WTC11 (cell line): ENCODE measurements at places on chromosomes 12 and 14. TPM values are rescaled to one million over a fixed set of nuclear protein-coding genes. Genes with fewer than 3 reads are reported as not detected.

IGF1 gene
- 0.05 TPM in 1 of 3 replicates, not detected in the others for total RNA-seq

WIF1 gene
- total RNA-seq: 0.69 to 1.8 TPM (median 1.5 TPM) in 3 replicates

CMKLR1 gene
- total RNA-seq: 1.4 to 1.9 TPM (median 1.6 TPM) in 3 replicates

OTUB2 gene
- total RNA-seq: 3.5 to 4.5 TPM (median 3.9 TPM) in 3 replicates

GRCh38 chr14:54606631-54607133, 39.8 kb downstream of the SAMD4A start:
- DNase-seq: no peak

DNA sequence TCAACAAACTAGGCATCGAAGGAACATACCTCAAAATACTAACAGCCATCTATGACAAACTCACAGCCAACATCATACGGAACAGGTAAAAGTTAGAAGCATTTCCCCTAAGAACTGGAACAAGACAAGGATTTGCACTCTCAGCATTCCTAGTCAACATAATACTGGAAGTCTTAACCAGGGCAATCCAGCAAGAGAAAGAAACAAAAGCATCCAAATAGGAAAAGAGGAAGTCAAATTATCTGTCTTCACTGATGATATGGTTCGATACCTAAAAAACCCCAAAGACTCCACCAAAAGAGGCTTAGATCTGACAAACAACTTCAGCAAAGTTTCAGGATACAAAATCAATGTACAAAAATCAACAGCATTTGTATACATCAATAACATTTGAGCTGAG, 32.5 kb downstream of the CCDC38 start:
- no peak for DNase-seq

- peak; percentile 10 for DNase-seq
Observed at GRCh38 chr14:100622224-100622623, 35.0 kb upstream of the BEGAIN start.

DNA sequence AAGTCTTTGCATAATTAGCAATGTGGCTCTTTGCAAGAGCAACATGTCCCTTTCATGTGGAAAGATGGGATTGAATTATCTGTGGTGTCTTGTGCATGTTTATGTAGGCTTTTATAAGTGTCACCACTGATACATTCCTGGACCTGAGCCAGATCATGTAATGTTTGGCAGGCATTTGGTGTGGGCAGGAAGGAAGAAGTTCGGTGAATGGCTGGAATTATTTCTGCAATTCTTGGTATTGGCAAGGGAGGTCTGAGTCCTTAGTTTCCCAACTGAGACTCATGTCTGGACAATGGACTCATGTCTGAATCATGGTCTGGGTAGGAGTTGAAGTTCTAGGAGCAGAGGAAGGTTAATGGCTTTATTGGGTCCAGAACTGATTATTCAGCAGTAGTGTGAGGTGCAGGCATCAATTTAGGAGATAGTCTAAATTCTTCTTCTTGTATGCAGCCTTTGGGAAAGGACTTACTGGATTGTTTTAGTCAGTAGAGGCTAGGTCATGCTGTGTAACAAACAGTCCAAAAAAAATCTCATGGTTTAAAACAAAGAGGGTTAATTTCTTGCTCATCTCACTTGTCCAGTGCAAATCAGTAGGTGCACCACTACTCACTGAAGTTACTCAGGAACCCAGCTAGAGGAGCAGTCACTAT, 186.5 kb upstream of the LHX5 start:
- no peak for DNase-seq

DNA sequence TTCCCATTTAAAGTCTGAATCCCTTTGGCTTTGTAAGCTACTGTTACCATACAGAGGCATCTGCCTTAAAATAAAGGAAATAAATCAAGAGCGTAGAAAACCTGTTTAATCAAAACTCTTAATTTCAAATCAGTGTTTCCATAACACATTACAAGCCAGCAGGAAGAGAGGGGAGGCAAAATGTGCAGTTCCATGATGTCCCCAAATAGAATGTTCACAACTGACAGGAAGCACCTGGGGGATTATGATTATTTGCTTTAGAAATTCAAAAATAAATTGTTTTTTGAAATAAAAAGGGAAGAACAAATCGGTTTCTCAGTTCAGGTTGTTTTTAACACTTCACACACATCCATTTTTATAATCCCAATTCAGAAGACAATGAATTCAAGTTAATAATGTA, 21.4 kb downstream of the SOCS2 start:
- no peak for DNase-seq

GRCh38 chr12:53670308-53670707, 5.6 kb downstream of the ATP5MC2 start:
- no peak for DNase-seq

DNA sequence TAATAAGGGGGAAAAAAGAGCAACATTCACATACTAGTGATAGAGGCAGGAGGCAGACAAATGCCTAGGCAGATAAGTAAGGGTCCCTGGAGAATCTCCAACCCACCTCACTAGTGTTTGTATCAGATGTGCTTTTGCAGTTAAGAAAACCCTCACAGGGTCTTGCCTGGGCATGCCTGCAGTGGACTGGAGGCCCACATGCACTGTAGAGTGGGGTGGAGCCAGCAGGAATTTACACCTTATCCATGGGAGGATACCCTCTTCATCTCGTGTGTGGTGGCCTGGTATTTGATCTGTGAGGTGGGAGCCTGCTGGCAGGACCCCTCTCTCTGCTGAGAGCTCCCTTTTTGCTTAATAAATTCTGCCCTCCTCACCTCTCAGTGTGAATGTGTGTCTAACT, 238.0 kb upstream of the SLC16A7 start:
- DNase-seq: peak; percentile 20

DNA sequence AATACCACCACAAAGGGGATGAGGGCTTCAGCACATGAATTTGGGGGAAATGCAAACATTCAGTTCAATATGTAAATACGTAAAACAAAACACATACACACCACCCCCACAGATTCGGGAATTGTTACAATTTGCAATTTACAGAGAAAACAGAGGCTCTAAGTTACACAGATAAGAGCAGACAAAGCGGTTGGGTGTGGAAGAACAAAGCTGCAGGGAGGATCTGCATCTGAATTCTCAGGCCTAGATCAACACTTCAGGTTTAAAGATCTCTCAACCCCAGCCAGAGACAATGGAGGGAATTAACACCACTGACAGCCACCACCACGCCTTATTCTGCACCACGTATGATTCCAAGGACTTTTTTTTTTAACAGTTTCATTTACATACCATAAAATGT, 375.5 kb downstream of the BCL11B start:
- no peak for DNase-seq

DNA sequence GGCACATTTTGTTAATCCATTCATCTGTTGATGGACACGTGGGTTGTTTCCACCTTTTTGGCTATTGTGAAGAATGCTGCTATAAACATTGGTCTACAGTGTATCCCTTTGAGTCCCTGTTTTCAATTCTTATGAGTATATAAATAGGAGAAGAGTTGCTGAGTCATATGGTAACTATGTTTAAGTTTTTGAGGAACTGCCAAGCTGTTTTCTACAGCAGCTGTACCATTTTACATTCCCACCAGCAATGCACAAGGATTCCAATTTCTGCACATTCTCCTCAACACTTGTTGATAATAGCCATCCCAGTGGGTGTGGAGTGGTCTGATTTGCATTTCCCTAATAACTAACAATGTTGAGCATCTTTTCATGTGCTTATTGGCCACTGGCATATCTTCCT, 6.9 kb upstream of the SVOP start:
- DNase-seq: no peak

DNA sequence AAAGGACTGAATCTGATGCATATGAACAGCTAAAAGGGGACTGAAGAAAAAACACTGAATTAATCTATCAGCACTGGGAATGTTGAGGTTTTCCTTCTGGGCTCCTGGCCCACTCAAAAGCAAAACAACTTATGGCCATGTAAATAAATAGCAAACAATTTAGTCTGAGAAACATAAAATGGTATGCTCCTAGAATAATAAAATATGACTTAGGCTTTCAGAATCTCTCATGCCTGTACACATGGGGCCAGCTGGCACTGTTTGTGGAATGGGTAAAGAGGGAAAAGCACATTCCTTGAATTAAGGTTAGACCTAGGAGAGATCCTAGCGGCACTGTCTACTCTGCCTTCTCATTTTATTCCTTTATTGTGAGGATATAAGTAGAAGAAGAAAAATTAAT, 6.2 kb downstream of the KLHDC2 start:
- no peak for DNase-seq

- no peak for DNase-seq
Observed at GRCh38 chr12:78684419-78684818, 180.2 kb upstream of the SYT1 start.

DNA sequence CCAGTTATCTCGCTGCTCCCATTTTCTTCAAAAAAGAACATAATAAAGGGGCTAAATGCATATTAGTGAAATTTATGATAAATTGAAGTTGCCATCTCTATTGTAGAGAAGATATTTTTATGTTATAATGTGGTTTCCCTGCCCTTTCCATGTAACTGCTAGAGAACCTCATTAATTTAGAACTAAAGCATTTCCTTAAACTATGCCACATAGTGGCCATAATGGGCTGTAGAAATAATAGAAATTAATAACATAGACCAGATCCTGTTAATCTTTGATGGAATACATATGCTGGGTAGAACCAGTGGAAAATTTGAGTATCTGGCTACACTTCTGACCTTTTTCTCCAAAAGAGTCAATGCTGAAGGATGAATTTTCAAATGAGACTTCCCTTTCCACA, 376.7 kb downstream of the PDZRN4 start:
- DNase-seq: no peak

GRCh38 chr14:94933486-94933885, 163.6 kb upstream of the GSC start:
- no peak for DNase-seq

GRCh38 chr12:124381456-124382296, 86.8 kb downstream of the RFLNA start:
- DNase-seq: no peak
